ENCODE measurements at places on chromosomes 3 and 15.

DNA sequence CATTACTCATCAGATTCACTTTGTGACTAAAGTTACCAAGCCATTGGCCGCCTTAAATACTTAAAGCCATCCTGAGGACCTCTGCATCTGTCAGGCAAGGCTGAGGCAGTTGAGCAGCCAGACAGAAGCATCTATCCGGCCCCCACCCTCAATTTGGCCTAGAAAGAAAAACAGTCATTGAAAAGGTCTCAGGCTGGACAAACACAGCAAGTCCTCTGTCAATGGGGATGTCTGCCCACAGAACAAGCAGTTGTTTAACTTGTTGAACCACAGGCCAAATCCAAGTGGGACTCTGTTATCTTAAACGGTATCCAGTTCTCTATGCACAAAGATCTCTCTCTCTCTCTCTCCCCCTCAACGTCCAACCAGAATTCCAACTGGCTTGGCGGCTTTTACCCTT is 2.8 kb downstream of the ZIC4 start:
- DNase-seq, result no peak

GRCh38 chr3:196241704-196242103 is 25.4 kb downstream of the SLC51A start:
- DNase-seq, result no peak

- peak; percentile 82 for DNase-seq
Observed at GRCh38 chr3:119600732-119601131, 3.0 kb downstream of the PLA1A start.

DNA sequence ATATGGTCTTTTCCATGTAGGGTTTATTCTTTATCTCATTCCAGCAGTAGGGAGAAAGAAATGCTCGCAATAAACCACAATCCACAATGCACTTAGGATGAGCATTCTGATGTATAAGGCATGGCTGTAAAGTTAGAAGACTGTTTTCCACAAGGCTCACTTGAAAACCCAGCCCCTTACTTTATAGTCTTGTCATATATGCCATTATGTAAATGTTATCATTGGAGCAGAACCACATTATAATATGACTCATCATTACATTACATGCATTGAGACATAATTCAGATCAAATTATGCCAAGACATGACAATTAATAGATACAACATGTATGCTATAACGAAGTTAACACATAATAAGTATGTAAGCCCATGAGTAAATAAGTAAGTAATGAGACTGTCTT is 348.1 kb downstream of the LSAMP start:
- DNase-seq, result no peak

DNA sequence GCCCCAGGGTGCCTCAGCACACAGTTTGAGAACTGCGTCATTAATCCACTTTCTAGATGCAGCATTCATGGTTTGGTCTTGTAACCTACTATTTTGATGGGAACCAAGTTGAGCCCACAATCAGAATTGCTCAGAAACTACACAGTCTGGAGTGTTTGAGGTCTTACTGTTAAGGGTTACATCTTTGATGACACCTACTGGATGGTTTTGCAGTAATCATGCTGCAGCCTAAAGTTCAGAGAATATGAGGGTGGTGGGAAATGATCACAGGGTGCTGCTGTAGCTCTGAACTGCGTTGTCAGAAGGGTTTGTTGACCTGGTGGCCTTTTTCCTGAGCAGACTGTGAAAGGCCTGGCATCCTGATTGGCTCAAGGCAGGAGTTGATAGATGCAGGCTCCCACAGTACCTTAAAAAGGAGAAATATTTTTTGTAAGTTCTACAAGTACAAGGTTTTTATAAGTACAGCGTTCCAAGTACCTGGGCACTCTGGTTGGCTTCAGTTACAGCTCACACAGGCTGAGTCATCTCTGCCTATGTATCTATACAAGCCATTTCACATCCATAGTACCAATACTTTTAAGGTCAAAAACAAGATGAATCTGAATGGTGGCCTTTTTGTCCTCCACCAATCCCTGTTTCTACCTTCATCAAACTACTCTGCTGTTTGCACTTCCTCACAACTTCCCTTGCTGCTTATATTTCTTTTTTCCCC is 60.5 kb upstream of the ACKR4 start:
- DNase-seq, result no peak

- DNase-seq, result peak; percentile 30
Observed at GRCh38 chr3:193869221-193870201, 266.4 kb upstream of the HES1 start.

- DNase-seq, result no peak
Observed at GRCh38 chr15:65171428-65171827, 13.7 kb downstream of the CLPX start.

GRCh38 chr15:42733027-42733426 is 3.9 kb downstream of the CDAN1 start:
- DNase-seq, result no peak

DNA sequence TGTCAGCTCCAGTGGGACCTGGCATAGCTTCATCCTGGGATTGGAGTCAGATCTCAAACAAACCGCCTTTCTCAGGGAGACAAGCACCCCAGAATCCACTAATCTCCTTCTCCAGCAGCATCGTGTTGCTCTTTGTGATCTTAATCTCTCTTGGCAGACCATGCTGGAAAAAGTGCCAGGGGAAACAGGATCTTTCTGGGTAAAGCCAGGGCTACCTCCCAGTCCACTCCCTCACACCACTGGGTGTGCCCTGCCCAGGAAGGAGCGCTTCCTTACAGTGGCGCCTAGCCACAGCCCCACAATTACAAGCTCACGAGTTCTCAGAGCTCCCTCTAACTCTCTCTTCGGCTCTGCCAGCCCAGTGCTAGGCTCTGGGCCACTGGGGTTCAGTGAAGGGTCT is 32.2 kb downstream of the RPLP1 start:
- DNase-seq, result no peak

- DNase-seq, result no peak
Observed at GRCh38 chr3:138043266-138044029, 33.5 kb downstream of the CLDN18 start.

GRCh38 chr3:177692304-177692975 is 495.2 kb upstream of the TBL1XR1 start:
- DNase-seq, result no peak

DNA sequence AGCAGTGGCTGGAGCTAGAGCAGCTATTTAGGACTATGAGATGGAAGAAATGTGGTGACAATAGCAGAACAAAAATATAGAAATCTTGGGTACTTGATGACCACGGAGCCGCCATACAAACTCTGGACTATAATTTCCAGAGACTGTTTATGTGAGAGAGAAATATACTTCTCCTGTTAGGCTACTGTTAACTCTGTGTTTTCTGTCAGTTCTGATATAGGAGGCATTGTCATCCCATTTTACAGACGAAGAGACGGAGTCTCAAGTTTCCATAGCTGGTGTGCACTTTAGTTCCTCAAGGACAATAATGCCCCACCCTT is 22.8 kb upstream of the RFTN1 start:
- no peak for DNase-seq

DNA sequence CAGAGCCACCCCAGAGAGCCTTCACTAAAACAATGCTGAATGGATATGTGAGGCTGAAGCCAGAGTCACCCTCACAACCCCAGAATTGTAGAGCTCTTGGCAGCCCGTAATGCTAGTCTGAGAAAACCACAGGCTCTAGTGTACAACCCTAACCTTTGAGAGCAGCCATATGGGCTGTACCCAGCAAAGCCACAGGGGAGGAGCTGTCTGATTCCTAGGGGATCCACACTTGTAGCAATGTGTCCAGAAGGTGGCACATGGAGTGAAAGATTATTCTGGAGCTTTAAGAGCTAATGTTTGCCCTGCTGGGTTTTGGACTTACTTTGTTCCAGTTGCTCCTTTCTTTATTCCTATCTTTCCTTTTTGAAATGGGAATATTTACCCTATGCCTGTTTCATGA is 626.8 kb downstream of the GRM7 start:
- DNase-seq, result no peak

Measured in GM06990 (cell line).